Fibroblast of lung (primary cell): ENCODE measurements at places on chromosomes 2 and 18. TPM values are rescaled to one million over a fixed set of nuclear protein-coding genes. Genes with fewer than 3 reads are reported as not detected.

Gene CPO
- under 0.01 TPM in 1 of 2 replicates, not detected in the other for total RNA-seq

DNA sequence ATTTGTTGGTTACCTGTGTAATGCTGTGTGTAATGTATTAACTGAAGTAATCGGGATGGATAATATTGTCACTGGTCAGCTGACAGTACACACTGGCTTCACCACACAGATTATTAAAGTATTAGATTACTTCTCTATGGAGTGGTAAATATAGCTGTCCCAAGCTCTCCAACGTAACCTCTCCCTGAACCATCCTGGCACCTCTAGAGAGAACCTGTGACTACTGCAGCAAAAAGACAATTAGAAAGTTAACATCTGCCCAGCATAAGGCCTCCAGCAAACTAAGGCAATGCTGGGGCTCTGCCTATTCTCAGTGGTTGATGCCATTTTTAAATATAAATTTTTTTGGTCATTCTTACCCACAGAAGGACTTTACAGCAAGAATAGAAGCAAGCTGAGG, 351.3 kb downstream of the GPD2 start:
- no peak for DNase-seq

DNA sequence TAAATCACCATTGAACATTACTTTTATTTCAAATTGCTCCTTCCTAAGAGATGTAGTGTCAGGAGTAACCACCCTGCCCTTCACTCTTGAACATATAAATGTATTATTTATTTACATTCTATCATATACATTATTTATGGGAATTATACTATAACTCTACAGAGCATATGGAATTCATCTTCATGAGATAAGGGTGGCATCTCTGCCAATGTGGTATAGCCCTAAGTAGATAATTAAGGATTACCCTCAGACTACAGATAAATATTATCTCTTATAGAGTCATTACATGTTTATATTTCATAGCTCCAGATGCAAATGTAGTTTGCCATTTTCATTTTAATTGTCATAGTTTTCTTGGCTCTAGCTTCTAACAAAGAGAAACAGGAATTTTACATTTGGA, 17.3 kb downstream of the MEIS1 start:
- DNase-seq = no peak

- no peak for DNase-seq
Measured at GRCh38 chr2:75493230-75493629, 67.5 kb downstream of the EVA1A start.

Gene CRYBA2
- not detected in 2 replicates for total RNA-seq

DNA sequence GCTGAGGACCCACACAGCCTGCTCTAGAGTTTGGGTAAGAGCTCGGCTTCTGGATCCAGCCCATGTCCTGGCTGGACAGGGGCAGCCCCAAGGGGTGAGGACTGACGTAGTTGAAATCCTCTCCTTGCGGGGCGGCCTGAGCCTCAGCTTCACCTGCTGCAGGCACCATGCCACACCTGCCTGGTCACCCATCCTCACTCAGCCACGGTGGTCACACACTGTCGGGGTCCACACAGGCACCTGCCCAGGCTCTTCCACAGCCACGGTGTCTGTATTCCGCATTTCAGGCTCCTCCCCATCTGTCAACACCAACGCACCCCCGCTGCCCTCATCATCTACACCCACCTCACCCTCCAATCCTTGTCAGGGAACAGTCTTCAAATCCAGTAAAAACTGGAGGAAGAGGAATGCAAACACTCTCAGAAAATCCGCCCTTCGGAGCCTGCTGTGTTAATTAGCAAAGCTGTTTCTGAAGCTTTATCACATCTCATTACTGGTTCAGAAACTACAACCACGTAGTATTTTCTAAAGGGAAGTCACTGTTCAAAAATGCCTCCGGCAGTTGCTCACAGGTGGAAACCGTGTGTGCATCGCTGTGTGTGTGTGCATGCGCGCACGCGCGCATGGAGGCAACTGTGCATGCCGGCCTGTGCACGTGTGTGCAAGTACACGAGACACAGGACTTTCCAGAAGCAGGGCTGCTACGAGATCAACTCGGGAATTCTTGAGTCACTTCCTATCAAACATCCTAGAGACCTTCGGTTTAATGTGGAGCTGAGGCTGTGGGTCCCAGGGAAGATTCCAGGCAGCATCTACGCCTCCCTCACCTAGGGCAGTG, 38.2 kb downstream of the SLC66A2 start:
- no peak for DNase-seq

GRCh38 chr2:151302879-151303278, 13.4 kb upstream of the NMI start:
- peak; percentile 88 for DNase-seq

- no peak for DNase-seq
Measured at GRCh38 chr2:1642993-1643619, 101.2 kb downstream of the PXDN start.

GRCh38 chr2:234826681-234827080, 125.1 kb upstream of the SH3BP4 start:
- no peak for DNase-seq

Gene CD8B2
- total RNA-seq = not detected in 2 replicates

Gene DES
- total RNA-seq = 34.7 and 69.3 TPM in 2 replicates

DNA sequence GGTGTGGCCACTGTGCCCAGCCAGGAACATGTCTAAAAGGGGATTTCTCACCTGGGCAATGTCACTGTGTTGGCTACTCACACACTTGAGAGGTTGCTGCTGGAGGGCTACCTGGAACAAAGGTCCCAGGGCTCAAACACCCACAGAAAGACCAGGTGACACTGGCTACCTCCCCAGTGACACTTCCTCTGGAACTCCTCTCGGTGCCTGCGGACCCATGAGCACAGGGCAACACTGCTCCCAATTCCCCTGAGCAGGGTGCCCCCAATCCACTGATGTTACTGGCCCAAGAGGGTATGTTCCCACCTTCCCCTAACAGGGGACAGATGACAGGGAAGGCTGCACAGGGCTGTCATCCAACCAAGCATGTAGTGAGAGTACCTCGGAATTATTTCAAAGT, 5.8 kb downstream of the NPPC start:
- DNase-seq = no peak

Gene PARD6G
- total RNA-seq = 2.1 and 3.1 TPM in 2 replicates

DNA sequence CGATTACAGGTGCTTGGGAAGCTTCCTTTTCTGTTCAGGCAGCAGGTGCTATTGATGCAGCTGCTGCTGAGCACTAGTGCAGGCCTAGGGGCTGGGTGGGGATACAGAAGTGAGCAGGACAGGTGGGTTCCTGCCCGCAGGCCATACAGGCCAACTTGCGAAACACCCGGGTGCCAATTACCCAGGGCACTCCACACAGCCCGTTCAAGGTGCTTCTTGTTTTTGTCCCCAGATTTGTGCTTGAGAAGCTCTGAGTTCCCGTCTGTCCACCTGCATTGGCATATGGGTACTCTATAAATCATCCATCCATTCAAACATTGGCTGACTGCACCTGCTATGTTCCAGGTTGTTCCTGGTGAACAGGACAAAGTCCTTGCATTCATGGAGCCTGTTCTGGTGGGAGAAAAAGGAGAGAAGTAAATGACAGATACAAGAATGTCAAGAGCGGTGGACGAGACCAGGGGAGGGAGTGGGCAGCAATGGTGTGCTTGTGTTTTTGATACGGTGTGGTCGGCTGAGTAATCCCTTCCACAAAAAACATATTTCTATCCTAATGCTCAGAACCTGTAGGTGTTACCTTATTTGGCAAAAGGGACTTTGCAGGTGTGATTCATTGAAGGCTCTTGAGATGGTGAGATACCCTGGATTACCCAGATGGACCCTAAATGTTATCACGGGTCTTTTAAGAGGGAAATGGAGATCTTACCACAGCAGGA, 31.4 kb downstream of the SH3BP4 start:
- DNase-seq = no peak

DNA sequence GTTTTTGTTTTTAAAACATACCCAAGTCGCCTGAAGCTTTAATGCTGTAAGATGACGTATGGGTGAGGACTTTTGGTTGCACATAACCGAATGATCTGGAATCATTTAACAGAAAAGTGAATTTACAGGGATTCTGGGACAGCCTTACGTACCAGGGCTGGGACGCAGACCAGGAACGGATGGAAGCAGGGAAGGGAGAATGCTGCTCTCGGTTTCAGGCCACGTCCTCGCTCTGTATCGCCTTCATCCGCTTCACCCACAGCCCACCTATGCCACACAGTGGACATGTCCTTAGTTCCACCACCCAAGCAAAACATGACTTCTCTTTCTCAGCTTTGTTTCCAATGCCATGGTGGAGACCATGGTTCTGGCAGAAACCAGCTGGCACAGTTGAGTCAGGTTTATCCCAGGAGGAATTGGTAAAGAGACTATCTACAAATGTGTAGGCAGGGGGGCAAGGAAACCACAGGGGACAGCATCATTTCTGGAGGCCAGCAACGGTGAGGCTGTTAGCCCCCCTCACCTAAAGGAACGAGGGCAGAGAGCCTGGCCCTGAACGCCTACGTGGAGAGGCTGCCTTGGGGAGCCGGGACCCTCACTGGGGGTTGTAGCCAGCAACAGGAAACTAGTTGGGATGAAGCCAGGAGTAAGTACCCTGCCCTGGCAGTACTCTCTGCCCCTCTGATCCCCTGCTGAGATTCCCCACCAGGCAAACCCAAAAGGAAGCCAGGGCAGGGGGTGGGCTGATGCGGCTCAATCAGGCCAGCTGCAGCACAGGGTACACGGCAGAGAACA, 132.5 kb downstream of the NDUFA10 start:
- no peak for DNase-seq

GRCh38 chr2:158743879-158744278, 51.2 kb upstream of the DAPL1 start:
- no peak for DNase-seq

DNA sequence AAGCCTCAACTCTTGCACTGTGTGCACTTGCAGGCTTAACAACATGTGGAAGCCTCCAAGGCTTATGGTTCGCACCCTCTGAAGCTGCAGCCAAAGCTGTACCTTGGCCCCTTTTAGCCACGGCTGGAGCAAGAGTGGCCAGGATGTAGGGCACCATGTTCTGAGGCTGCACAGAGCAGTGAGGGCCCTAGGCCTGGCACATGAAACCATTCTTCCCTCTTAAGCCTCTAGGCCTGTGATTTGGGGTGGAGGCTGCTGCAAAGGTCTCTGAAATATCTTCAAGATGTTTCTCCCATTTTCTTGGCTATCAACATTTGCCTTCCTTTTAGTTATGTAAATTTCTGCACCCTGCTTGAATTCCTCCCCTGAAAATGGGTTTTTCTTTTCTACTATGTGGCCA, 161.9 kb upstream of the SPATS2L start:
- DNase-seq = no peak

- no peak for DNase-seq
Measured at GRCh38 chr2:174612970-174613369, 15.4 kb upstream of the WIPF1 start.

DNA sequence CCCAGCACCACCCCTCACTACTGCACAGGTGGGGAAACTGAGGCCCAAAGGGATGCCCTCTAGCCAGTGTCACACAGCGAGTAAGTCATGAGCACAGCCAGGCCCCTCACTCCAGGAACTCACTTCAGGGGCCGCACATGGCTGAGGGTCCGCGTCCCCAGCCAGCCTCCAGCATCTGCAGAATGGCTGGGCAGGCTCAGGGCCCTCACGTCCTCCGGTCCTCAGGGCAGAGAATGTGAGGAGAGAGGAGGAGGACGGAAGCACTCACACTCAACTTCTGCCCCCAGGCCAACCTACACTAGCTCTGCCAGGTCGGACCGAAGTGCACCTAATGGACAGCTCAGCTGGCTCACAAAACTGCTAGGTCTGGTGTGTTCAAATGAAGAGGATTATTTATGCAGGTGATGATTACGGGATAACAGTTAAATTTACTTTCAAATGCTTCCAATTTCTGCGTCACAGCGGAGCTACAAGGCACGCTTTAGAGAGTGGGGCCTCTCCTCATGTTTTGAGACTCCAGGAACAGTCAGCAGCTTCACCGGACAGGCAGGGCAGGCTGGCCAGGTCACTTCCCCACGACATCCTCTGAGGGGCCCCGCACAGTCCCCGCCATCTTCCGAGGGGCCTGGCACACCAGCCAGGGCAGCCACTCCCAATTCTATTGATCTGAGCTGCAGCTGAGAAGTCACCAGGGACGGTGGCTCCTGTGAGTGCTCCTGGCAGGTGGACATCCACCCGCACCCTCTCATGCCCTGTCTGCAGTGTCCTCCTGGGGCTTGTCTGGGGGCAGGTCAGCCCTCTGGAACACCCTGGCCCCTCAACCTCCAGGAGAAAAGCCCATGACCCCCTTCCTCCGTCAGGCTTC, 26.5 kb downstream of the KIF1A start:
- no peak for DNase-seq

GRCh38 chr18:75694292-75694691, 266.8 kb upstream of the SMIM21 start:
- DNase-seq = no peak

Gene REG3A
- total RNA-seq = not detected in 2 replicates

DNA sequence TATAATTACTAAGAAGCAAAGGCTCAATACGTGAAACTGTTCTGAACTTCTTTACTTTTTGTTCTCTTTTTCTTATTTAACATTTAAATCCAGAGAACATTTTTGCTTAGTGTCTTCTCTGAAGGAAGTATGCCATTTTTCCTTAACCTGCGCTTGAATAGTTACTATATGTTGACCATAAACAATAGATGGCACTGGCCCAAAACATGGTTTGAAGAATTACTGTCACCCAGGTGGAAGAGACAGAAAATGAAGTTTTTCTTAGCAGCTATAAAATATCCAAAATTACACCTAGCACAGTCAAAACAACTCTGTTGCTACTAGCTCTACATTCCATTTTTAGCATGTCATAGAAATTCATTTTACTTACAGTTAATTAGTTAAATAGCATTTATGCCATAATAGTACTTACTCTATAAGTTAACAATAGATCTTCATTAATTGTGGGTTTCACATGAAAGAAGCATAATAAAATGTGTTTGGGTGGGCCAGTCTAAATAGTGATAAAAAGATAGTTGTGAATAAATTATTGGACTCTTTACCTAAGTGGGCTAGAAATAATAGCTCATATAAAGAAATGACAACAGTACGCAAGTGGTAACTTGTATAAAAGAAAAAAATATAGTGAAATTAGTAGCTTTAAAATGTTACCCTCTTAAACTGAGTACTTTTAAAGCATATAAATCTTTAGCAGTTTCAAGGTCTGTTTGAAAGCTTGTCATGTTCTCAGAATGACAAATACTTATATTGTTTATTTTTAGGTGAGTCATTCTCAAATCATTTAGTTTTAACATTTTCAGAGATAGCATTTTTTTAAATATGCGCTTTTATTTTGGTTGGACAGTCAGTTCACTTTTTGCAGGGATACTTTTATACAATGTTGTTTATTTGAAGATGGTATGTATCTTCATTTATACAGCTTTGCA, 3.7 kb downstream of the ETAA1 start:
- DNase-seq = peak; percentile 81

- no peak for DNase-seq
Measured at GRCh38 chr2:73215254-73215653, 1.2 kb downstream of the SMYD5 start.

Gene PKDCC
- total RNA-seq = 63.9 and 70.1 TPM in 2 replicates

Gene SPATA3
- not detected in 2 replicates for total RNA-seq
